NCI-H446 (cell line): ENCODE measurements at places on chromosomes 1 and 21.
A peak's percentile ranks its signal among the peaks of the same experiment; 100 is the strongest.

GRCh38 chr1:20601129-20601825, 12.4 kb downstream of the CDA start:
- no peak for DNase-seq

DNA sequence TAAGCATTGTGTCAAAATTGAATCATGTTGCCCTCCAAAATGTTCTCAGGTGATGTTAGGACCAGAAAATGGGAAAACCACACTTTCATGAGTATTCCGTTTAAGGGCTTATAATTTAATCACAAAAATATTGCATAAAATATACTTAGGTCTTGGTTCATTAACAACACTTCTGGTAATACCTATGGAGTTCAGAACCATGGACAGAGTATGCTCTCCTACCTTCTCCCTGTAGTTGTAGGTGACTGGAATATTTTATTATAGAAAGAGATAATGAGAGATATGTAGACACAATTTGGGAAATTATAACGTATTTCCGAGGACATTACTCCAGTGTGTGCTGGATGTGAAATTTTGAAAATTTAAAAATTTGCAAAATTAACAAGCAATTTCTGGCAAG, 232.5 kb downstream of the NCAM2 start:
- DNase-seq: no peak

DNA sequence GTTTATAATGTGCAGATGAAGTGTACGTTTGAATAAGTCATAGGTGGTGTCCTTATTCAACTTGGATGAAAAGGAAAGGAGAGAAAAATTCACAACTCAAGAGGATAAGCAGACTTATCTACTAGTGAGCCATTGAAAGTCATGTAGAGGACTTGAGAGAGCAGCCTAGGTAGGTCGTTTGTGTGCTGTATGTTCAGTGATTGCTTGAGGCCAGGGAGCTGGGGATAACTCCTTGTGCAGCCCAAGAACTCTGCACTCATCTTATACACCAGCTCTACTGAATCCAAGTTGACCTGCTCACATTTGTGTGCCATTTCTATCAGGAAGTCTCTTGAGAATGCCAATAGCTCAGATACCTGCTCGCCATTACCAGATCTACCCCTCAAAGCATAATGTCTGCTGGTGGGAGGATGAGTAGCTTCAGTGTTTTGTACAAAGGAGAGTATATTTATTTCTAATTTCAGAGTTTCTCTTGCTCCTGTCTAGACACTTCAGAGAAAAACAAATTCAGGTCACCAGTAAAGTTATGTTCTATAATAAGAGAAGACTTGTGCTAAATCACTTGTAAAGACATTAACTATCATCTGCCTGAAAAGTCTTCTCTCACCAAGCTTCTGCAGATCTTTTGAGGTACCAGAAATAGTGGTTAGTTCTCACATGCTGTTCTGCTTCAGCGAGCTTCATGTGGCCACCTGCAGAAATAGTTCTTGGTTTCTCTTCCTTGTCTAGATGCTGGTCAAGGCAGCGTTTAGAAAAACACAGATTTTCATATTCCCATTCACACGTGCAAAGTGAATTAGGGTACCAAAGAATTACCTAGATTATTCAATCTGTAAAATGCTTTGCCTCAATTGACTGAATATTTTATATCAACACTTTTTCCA, 10.8 kb downstream of the S1PR1 start:
- DNase-seq: no peak

GRCh38 chr1:99004861-99005442, at the start of gene PLPPR5:
Gene PLPPR5, minus strand, starts transcription at chr1:99004861. Its CDS starts 190 bp downstream, at chr1:99004671.
- no peak for DNase-seq

- DNase-seq: no peak
Measured at GRCh38 chr1:226655251-226656163, 83.6 kb downstream of the ITPKB start.

DNA sequence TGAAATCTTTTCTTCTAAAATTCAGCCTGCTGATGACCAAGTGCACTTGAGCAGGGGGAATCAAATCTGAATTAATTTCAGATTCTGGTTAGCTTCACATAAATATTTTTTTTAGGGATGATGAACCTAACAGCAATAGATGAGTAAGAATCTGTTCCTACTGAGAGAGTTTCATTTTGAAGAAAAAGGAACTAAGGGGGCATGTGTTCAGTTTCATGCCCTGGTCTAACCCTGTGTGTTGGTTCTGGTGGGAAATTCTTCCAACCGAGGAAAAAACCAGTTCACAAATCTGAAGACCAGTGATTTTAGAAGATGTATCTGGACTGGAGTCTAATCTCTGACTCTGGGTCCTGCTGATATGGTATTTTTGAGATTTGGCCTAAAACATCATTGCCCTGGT, 13.7 kb downstream of the SELL start:
- DNase-seq: no peak

- DNase-seq: no peak
Measured at GRCh38 chr1:99672038-99672437, 26.1 kb downstream of the PALMD start.

DNA sequence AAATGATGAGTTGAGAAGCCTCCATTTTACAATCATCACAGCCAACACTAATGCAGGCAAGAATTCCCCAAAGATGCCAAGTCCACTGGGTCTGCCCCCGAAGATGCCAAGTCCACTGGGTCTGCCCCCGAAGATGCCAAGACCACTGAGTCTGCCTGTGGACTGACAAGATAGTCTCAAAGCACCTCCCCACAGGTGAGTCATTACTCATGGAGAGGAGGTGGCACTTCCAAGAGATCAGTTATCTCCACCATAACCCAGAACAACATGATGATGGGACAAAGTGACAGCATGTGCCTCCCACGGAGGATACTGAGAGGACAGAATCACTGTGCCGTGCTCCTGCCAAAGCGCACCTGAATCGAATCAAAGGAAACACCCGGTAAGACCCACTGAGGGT, 4.8 kb downstream of the PTTG1IP start:
- DNase-seq: no peak

GRCh38 chr1:238982736-238983135, 403.6 kb upstream of the CHRM3 start:
- DNase-seq: no peak

GRCh38 chr1:51819810-51820209, 58.7 kb downstream of the NRDC start:
- no peak for DNase-seq

GRCh38 chr1:29305943-29306342, 69.6 kb downstream of the PTPRU start:
- DNase-seq: no peak

DNA sequence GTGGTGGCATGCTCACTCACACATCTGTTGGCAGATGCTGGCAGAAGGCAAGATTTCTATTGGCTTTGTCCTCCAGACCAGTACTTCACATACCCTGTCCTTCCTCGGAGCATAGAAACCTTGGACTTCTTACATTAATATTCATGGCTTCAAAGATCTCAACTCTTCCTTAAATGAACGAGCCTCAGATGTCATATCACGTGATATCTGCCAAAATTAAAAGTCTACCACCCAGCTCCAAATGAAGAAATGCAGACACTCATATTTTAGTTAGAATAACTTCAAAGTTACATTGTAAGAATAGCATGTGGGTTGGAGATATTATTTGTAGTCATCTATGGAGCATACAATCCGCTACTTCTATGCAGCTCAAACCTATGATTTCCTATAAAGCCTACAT, 1994.9 kb downstream of the NCAM2 start:
- no peak for DNase-seq

- peak; percentile 45 for DNase-seq
Measured at GRCh38 chr1:84892705-84893618, at the start of gene LPAR3. Gene LPAR3, minus strand, starts transcription at chr1:84893206. Its CDS starts 27,086 bp downstream, at chr1:84866120.

- no peak for DNase-seq
Measured at GRCh38 chr1:174191349-174191862, 32.1 kb downstream of the RABGAP1L start.

DNA sequence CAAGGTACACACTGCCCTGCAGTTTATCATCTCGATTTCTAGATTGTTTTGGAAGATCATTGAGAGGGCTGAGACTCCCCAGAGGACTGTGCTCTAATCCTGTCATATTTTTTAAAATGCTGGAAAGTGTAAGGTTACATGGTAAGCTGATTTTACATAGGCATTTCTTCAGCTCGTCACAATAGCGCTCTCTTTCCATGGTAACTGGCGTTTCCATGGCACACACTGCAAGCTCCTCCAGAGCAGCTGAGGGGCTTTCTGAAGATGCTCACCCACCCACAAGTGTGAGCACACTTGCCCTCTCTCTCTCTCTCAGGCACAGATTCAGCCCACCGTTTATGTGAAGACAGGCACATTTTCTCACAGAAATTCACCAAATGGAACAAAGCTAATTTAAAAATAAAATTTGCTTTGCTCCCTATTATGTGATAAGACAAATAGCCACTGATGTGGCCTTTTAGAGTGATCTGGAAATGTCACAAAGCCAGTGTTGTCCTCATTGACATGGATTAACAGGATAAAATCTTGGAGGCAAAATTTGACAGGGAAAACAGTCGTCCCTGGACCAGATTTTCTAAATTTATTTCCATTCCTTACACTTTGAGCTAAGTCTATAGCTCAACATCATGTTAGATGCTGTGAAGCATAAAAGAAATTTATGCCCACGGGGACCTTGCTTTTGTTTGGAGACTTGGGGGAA, 421.5 kb downstream of the RWDD3 start:
- DNase-seq: no peak

- DNase-seq: peak; percentile 60
Measured at GRCh38 chr1:155061381-155062150, 2.0 kb upstream of the EFNA4 start.

GRCh38 chr1:236018885-236019453, 45.9 kb downstream of the NID1 start:
- no peak for DNase-seq

DNA sequence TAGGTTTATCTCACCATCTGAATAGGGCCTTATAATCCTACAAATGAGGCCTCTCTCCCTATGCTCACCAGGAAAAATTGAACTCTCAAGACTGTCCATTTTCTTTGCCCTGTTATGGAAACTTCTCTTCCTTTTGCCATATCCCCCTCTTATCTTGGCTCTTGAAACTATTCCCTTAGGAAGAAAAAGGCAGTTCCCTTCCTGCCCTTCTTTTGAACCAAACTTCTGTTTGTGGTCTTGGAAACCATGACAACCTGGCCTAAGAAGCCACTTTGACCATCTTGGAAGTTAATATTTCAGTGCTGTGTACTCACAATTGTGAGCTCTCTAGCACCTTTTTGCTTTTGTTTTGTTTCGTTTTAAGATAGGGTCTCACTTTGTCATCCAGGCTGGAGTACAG, 40.0 kb downstream of the ATP2B4 start:
- DNase-seq: no peak

DNA sequence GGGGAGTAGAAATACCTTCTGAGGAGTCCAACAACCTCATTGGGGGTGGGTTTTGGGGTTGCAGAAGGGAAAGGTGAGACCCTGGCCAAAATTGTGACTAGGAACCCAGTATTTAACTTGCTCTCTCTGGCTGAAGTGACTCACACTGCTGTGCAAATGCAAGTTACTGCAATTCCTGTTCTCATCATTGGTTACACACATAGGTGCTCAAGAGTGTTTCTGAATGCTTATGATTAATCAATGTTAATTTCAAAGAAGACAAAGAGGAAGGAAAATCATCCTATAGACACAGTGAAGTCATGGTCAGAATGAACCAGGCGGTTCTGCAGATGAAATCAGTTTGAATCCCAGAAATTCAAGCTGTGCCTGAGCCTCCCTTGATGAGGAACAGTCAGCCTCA, 3.1 kb downstream of the ASCL5 start:
- no peak for DNase-seq

DNA sequence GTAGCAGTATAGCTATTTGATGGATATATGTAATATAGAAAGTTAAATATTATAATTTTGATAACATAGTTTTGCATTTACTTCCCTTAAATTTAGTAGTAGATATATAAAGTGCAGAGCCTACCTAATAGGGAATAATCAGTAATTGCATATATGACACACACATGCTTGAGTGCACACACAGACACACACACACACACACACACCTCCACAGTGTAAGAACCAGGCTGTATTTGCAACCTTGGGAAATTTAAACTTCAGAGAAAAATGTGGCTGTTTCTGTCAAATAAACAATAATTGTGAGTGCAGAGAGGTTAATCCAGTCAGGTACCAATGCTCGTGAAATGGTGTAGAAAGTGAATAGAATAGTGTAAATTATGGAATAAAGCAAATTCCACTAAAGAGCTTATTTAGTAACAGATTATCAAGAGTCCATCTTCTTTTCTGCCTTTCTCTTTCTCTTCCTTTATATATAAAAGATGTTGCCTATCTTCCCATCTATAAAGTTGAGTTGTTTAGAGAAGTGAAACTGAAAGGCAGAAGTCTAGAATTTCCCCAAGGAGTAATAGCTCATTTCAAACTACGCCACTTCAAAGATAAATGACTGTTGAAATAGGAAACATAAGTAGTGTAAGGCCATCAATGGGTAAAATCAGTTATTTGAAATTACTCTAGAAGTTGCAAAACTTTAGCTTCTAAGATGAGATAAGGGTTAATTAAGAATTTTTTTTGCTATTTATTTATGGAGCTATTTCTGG, 273.7 kb downstream of the SRGAP2C start:
- no peak for DNase-seq

GRCh38 chr1:11543392-11543791, 64.4 kb downstream of the DISP3 start:
- DNase-seq: no peak

DNA sequence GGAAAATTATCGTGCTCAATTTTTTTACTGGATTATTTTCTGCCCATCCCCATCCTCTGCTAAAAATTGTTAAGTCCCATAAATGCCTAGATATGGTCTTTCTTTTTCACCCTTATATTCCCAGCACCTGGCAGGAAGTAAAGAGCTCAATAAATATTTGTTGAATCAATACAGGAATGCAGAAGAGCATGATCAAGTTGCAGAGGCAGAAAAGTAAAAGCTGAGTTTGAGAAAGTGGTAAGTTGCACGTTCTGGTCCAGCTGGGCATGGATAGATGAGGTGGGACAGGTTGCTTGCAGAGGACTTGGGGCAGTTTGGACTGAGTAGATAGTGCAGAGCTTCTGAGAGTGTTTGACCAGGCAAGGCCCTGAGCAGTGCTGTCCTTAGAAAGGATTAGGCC, 40.1 kb downstream of the ZNF281 start:
- DNase-seq: no peak

DNA sequence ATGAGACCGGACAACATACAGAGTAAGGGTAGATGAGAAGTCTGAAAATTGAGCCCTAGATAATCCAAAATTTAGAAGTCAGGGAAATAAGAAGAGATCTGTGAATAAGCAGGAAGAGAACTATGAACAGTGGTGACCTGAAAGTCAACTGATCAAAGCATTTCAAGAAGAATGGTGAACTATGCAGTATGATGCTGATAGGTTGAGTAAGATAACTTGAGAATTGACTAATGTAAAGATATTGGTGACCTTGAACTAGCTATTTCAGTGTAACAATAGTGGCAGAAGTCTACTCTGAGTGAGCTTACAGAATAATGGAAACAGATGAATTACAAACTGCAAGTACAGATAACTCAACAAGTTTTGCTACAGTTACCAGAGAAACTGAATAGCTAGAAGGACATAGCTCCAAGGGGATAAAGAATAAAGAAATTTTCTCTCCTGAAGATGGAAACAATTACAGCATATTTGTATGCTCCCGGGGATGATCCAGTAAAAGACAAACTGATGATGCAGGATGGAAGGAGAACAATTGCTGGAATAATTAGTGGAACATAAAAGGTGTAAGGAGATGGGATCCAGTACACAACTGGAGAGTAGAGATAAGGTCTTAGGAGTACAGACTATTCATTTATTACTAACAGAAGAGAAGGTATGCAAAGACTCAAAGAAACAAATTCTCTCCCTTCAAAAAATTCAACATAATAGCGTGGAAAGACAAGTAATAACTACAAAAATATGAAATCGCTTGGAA, 10.9 kb downstream of the NRDC start:
- DNase-seq: no peak
